A172 (cell line): ENCODE measurements at places on chromosomes 16 and 17. TPM values are rescaled to one million over a fixed set of nuclear protein-coding genes. Genes with fewer than 3 reads are reported as not detected.

PIGQ gene
- total RNA-seq, result 76.5 and 77.1 TPM in 2 replicates

EFCAB13 gene
- total RNA-seq, result not detected in 2 replicates

FOXO3B gene
- 1.4 and 2.2 TPM in 2 replicates for total RNA-seq

MMP15 gene
- 6.4 and 8.0 TPM in 2 replicates for total RNA-seq

SEC14L1 gene
- 56.3 and 61.8 TPM in 2 replicates for total RNA-seq

MOSMO gene
- 7.6 and 9.7 TPM in 2 replicates for total RNA-seq

STX8 gene
- 57.1 and 57.3 TPM in 2 replicates for total RNA-seq

ASIC2 gene
- not detected in 2 replicates for total RNA-seq

KRTAP4-1 gene
- 0.26 TPM in 1 of 2 replicates, not detected in the other for total RNA-seq

CMTM2 gene
- total RNA-seq, result not detected in 2 replicates

TPSG1 gene
- 2.9 and 4.3 TPM in 2 replicates for total RNA-seq

C17orf107 gene
- 0.07 and 0.48 TPM in 2 replicates for total RNA-seq

ABCA3 gene
- total RNA-seq, result 17.3 and 19.5 TPM in 2 replicates

NEUROD2 gene
- total RNA-seq, result not detected in 2 replicates

VMO1 gene
- not detected in 2 replicates for total RNA-seq
